ENCODE measurements at places on chromosomes 1 and 21.

DNA sequence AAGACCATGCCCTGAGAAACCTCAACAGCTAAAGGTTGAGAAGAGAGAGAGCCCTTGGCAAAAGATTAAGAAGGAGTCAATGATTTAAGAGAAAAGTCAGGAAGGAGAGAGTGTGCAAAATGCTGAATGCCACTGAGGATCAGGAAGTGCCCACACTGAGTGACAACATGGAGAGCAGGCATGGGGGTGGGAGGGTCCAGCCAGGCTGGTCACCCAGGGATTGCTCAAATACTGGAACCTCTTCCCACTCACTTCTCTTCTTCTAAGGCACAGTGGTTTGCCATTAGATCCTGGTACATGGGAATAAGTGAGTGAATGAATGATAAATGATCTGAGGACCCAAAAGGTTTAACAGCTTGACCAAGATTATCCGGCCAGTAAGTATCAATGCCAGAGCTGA, 11.1 kb downstream of the PRR9 start:
- DNase-seq: no peak

DNA sequence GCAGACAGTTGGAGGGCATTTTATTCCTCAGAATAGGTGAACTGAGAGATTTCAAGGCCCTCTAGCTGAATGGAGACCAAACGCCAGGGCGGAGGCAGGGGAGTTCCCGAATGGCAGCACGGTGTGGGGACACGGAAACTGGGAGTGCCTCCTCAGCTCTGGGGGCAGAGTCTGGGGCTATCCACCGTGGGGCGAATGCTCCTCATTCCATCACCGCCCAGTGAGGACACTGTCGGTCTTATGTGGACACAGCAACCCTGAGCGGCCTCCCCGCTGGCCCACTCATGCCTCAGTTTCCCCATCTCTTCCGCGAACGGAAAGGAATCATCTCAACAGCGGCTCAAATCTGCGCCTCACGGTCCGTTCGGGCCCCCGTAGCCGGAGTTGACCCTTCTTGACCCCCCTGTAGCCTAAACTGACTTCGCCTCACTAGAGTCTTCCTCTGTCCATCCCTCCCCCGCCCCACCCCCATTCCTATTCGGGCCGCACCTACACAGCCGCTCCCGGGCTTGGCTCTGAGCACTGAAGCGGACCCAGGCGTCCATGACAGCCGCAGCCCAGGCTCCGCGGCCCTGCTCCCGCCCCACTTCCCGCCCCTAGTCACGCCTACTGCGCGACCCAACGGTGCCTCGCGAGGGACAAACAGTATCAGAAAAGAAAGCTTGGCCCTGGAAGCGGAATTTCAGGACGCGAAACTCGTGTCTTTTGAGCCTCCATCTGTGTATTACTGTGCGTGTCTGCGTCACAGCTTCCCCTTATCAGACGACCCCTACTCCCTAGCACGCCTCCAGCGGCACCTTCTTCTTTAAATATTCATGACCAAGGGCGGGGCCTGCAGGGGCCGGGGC, at the start of gene PEX11B:
Gene PEX11B, minus strand, starts transcription at position 574 of the 848 bp plus-strand sequence. Its CDS starts 29 bp downstream, at position 545.
- DNase-seq: peak; percentile 97

DNA sequence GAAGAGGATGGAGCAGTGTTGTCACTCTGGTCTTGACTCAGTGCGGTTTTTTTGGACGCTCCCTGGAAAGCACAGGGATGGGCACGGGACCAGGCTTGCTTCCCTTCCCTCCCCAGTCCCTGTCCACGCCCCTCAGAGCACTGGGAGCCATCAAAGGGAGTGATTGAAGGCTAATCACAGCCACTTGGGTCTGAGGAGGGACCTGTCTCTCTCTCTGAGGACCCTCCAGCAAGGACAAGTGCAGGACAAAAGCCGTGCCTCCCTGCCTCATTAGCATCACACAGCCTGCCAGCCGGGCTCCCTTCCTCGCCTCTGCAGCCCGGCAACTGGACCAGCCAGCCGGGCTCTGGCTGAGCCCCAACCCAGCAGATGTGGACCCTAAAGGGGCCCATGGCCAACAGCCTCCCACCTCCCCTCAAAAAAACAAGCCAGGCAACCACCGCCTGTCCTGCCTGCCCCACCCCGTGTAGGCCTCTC, 18.6 kb upstream of the PDZK1IP1 start:
- no peak for DNase-seq

- DNase-seq: no peak
These were observed 20.0 kb downstream of the SCYL3 start for GRCh38 chr1:169873582-169874199.

DNA sequence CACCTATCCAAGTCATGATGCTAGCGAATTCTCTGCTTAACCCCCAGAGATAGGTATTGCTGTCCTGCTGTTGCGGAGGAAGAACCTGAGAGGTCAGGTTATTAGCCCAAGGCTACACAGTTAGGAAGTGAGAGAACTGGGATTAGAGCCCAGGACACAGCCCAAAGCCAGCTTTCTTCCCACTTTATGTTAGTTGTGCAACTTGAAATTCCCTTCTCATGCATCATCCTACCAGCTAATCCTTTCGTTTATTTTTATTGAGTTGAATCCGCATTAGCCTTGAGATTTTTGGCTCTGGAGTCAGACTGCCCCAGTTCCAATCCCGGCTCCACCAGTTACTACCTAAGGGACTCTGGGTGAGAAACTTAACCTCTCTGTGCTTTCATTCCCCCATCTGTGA, 65.4 kb downstream of the PLEKHA6 start:
- no peak for DNase-seq

GRCh38 chr1:234208351-234208750, 164.9 kb upstream of the COA6 start:
- no peak for DNase-seq

DNA sequence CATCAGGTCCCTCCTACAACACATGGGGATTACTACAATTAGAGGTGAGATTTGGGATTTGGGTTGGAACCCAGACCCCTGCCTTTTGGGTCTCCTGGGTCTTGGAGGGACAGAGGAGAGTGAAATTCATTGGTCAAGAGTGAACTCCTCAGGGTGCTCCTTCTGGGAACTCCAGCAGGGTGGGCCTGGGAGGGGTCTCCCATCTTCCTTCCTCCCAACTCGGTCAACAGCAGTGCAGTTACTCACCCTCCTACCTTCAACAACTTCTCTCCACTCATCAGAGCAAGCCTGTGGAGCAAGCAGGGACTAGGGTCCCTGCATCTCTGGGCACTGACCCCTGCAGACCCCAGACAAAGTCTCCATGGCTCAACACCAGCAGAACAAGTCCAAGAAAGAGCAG, 89.3 kb upstream of the TMPRSS2 start:
- no peak for DNase-seq

GRCh38 chr21:45588871-45589491, 46.7 kb upstream of the SLC19A1 start:
- DNase-seq: no peak

DNA sequence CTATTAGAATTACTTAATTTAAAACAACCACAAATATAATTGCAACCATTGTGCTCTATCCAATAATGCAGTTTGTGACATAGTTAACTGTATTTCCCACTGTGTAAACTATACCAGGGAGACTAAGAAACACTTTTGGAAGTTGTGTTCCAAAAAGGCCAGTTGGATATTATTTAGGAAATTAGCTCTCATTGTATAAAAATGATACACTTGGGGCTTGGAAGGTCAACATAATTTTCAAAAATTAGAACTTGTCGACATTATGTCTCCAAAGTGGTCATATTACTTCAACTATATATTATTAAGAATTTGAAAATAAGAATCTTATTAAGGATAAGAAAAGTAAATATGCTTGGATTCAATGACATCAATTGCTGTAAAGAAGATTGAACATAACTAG, 876.6 kb downstream of the MRPL39 start:
- no peak for DNase-seq

DNA sequence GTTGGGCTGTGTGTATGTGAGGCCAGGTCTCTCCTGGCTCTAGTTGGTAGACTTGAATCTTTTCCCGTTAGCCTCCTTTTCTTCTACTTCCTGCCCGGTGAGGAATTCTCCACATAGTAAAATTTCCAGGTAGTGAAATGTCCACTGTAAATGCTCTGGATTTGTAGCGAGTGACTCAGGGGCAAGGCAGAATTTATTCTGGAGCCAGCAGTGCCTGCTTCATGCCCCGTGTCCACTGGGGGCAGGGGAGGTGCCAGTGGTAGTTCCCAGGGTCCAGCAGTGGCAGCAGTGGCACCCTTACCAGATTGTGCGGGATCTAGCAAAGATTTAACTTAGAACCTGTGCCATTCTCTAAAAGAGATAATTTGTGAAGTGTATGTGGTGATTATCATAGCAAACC, 74.5 kb upstream of the USP24 start:
- DNase-seq: no peak

DNA sequence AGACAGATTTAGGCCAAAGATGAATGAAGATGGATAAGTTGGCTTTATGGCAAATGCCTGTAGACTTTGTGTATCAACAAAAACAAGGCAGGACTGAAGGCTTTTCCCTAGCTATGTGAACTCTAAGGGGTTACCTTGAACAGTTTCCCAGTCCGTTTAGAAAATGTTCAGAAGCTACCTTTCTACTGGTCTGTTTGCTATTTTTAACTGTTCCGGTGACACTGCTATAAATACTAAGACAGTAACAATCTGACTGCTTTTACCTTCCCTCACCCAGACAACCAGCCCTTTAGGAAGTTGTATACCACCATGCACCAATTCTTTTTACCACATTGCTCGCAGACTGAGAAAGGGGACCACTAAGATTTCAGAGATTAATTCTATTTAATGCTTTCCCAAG, 102.2 kb downstream of the PHTF1 start:
- DNase-seq: no peak

DNA sequence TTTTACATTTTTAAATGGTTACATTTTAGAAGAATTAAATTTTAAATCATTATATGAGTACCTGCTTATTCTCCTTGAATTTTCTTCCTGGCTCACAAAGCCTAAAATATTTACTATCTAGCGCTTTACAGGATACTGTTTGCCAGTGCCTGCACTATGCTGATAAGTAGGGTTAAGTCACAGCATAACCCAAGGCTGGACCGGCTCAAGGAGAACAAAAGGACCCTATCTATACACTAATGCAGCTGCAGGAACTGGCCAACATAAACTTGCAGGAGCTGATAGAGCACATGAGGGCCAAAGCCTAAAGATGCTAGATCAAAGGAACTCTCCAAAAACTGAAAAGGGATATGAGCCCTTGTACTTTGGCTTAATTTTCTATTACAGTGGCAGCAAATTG, 1086.9 kb upstream of the TMPRSS15 start:
- DNase-seq: no peak

GRCh38 chr1:246647113-246647512, 77.1 kb upstream of the SCCPDH start:
- no peak for DNase-seq

DNA sequence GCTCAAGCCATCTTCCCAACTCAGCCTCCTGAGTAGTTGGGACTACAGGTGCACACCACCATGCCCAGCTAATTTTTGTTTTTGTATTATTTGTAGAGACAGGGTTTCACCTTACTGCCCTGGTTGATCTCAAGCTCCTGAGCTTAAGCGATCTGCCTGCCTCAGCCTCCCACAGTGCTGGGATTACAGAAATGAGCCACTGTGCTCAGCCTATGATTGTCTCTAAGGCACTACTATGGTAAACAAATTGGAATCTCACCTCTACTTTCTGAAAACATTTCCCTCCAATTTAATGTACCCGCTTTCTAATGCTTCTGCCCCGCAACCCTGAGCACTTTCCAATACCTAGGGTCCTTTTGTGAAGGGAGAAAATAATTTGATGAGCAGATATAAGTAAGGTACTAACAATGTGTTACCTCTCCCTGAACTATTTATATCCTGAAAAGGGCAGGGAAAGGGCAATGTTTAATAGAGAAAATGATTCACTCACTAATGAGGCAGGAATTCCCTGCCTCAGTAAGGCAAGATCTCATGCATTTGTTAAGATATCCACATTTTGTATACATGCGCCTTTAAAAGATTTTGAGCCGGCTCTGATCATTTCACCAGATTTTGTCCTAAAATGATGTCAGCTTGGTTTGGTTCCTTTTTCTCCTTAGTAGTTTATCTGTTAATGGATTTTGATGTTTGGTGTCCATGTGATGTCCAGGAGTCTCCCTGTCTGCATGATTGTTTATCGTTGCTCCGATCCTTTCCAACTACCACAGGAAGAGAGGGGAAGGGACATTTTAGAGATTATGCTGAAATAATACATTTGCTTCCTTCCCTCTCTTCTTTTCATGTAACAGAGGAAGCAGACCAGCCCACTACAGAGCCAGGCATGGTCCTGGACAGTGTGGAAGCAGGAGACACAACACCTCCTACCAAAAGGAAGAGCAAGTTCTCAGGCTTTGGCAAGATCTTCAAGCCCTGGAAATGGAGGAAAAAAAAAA, 47.3 kb upstream of the RCC1 start:
- no peak for DNase-seq

- DNase-seq: no peak
These were observed 214.9 kb downstream of the HLX start for GRCh38 chr1:221093903-221094791.

DNA sequence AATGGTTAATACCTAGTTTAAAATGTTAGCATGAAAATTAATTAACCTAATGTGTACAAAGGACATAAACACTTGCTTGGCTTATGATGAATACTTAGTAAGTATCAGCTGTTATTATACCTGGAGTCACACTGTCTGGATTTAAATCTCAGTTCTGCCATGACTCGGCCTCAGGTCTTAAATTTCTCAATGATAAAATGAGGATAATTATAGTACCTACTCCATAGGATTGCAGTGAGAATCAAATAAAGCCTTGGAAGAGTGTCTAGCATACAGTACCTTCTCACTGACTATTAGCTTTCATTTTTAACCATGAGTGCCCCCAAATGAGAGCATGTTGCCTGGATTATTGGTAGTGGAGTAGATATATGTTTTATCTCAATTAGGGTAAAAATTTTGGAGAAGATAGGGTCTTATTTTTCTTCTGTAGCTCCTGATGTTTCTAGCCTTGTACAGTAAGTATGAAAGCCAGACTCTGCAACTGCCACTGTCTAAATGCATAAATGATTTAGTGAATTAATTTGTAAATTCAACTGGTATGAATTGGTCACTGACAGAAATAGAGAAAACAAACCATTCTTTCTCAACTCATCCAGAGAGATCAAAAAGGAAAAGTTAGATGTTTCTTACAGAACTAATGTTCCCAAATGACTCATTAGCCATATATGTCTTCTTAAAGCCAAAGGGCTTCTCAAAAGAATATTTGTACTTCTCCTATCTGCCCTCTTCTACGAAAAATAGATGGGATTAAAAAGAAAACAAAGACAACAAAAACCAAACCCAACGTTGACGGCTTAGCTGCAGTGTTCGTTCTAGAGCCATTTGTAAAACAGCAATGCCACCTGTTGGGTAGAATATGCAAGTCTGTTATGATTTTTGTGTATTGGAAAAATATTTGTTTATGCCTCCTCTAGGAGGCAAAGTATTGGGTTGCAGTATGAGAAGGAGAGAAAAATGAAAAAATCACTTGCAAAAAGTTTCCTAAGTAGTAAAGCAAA, 53.8 kb upstream of the MROH9 start:
- DNase-seq: no peak

Data from B cell (primary cell).